Kidney capillary endothelial cell (primary cell): ENCODE measurements at places on chromosomes 11 and 22.
A peak's percentile ranks its signal among the peaks of the same experiment; 100 is the strongest.

DNA sequence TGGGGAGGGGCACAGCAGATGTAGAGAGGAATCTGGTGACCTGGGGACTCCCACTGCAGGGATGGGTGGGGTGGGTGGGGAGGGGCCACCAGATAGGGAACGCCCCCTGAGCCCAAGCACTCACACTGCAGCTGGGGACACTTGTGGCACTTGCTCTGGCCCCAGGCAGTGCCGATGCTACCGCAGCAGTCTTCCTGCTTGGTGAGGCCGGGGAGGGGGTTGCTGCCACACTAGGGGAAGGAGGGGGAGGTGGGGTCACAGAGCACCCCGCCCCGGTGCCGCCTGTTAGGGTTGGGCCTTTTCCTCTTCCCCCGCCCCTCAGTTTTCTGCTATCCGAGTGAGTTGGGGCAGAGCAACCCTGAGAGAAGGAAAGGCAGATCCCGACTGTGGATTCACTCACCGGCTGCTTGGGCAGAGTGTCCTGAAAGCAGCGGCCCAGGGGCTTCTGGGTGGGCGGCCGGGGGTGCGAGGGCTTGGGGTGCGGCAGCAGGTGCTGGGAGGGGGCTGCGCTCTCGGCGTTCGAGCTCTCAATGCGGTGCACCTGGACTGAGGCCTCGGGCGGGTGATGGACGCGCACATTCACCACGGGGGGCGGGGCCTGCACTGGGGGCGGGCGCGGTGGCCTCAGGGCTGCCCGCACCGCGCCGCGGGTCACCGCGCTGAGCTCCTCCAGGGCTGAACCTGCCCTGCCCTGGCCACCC lies 4.7 kb downstream of the LTBP3 start:
- no peak for DNase-seq

DNA sequence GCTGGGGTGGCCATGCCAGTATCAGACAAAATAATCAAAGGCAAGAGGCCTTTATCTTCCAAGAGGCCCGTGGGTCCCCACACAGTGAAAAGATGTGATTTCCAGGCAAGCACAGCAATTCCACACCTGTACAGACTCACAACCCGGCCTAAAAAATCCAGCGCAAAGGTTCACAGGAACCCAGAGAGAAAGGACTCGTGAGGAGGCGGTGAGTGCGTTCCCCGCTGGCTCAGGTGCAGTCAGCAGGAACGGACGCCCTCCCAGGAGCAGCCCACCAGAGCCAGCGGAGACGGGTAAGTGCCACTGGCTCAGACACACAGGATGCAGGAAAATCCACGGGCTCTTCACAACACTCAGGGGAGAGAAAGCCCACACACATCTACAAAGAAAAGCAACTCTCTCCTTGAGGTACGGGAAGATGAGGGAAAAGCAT lies 4.4 kb downstream of the TOLLIP start:
- no peak for DNase-seq

- DNase-seq, result no peak
These were observed 12.9 kb downstream of the MICAL2 start for GRCh38 chr11:12123273-12123672.

DNA sequence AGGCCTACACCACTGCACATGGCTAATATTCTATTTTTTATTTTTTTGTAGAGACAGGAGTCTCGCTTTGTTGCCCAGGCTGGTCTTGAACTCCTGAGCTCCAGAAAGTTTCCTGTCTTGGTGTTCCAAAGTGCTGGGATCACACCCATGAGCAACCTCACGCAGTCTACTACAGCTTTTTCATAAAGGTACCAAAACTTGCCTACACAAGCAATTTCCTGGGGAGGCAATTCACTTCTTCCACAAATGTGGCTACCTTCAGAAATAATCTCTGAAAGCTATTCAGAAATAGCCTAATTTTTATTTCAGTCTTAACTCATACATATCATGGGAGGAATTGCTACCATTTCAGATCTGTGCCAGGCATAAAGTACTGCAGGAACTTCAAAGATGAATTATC lies 11.4 kb downstream of the SLC35F2 start:
- DNase-seq, result no peak

DNA sequence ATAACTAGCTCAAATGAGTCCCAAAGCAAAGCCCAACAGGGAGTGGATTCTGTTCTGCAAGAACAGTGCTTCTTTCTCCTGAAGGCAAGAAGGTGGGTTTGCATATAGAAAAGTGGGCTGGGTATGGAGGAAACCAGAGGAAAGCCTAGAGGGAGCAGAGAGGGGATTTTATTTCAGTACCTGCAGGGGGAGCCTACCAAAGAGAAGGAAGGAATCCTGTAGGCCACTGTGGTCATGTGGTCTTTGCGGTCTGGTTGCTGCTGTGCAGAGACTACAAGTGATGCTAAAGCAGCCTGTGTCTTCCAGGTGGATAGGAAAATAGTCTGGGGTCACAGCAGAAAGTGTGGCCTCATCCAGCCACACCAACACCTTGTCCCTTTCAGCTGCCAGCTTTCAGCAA lies 33.2 kb upstream of the ZBTB16 start:
- no peak for DNase-seq

GRCh38 chr11:61669417-61669816 lies 10.8 kb upstream of the DAGLA start:
- no peak for DNase-seq

GRCh38 chr11:67178421-67178820 lies 59.4 kb downstream of the KDM2A start:
- no peak for DNase-seq

DNA sequence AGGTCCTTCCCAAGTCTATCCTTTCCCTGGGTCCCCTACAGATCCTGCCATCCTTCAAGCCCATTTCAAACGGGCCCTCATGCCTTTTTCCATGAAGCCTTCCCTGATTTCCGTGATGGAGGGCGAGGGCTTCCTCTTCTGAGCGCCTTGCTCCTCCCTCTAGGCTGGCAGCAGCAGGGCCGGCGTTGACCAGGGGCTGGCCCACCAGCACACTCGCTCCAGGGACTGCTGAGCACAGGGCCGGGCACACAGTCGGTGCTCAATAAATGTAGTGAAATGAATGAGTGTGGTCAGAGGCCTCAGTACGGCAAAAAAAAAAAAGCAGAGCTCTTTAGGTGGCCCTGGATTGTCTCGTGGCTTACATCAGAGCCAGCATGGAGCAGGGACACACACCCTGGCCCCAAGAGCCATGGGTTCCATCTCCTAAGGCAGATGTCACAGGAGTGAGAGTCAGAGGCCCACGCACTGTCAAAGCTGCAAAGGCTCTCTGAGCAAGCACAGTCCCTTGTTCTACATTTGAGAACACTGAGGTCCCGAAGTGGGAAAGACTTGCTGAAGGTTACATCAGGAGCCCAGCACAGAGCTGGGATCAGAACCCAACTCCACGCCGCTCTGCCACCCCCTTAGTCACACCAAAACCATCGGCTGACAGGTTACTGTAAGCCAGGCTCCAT lies 3.1 kb downstream of the IL2RB start:
- DNase-seq, result no peak

GRCh38 chr22:19121631-19122142 lies 525 bp downstream of the DGCR2 start:
- DNase-seq, result peak; percentile 31

- DNase-seq, result no peak
These were observed 196.5 kb downstream of the FAM76B start for GRCh38 chr11:95593111-95593510.

DNA sequence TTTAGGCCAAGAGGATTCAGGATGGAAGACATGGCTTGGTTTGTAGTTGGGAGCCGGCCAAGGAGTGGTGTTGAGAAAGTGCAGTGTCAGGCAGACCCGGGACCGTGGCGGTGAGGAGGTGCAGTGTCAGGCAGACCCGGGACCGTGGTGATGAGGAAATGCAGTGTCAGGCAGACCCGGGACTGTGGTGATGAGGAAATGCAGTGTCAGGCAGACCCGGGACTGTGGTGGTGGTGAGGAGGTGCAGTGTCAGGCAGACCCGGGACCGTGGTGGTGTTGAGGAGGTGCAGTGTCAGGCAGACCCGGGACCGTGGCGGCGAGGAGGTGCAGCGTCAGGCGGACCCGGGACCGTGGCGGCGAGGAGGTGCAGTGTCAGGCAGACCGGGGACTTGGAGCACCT lies 59.7 kb downstream of the LRP5 start:
- no peak for DNase-seq

DNA sequence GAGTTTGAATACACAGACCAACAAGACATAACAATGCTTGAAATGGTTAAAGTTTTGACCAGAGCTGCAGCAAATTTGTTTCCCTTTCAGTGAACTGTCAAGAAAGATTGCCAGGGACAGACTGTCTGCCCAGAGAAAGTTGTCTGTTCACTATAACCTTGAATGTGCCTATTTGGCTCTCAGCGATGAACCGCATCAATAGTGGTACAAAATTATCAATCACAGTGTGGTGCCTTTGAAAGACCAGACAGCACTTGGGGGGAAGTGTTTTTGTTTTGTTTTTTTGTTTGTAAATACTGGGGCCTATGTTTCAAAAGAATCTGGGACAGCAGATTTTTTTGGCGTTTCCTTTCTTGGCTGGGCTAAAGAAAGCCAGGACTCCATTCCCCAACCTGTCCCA lies 123.1 kb downstream of the CD44 start:
- DNase-seq, result no peak

GRCh38 chr11:61602775-61603569 lies 22.1 kb upstream of the SYT7 start:
- DNase-seq, result no peak

DNA sequence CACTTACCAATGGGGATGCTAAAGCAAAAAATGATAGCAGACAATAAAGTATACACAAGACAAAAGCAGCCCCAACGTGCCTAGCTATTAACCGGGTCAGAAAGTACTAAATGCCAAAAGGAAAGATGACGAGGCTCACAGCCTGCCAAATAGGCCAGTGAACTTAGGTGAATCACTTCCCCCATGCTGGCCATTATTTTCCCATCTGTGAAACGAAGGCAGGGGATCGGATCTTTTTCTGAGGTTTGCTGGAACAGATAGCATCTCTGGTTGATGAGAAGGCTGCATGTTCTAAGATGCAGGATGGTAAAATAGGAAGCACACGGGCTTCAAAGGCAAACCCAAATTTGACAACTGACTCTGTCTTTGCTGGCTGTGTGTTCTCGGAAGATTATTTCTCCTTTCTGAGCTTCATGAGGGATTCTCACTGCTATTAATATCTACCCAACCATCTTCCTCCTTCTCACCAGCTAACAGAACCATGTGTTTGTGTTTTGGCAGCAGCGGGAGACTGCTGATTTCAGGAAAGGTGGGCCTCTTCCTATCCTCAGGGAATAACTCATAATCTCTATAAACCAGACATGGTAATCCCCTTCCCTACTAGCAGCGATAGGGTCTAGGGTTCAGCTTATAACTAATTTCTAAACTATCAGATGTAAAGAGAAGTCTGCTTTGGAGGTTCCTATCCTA lies 390.7 kb downstream of the LARGE1 start:
- DNase-seq, result peak; percentile 60

DNA sequence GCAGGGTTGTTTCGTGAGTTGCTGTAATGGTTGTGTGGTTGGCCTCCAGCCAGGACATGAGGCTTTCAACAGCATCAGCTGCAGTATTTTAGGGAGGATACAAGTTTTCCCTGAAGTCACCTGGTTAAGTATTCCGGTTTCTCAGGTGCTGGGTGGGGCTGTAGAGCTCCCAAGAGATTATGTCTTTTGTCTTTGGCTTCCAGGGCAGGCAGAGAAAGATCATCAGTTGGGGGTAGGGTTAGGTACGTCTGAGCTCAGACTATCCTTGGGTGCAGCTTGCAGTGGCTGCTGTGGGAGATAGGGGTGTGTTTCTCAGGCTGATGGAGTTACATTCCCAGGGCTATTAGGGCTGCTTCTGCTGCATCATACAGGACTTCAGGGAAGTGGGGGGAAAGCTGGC lies 47.5 kb upstream of the MRGPRX1 start:
- DNase-seq, result no peak

- DNase-seq, result no peak
These were observed 17.1 kb downstream of the CRELD2 start for GRCh38 chr22:49935561-49935960.

GRCh38 chr22:27811778-27812177 lies 10.2 kb upstream of the MN1 start:
- no peak for DNase-seq

- DNase-seq, result no peak
These were observed 6.4 kb downstream of the CD3E start for GRCh38 chr11:118310781-118311485.

GRCh38 chr11:101885631-101886030 lies 29.2 kb upstream of the CEP126 start:
- DNase-seq, result no peak

- no peak for DNase-seq
These were observed 87.5 kb downstream of the ENTHD1 start for GRCh38 chr22:39806109-39806508.

DNA sequence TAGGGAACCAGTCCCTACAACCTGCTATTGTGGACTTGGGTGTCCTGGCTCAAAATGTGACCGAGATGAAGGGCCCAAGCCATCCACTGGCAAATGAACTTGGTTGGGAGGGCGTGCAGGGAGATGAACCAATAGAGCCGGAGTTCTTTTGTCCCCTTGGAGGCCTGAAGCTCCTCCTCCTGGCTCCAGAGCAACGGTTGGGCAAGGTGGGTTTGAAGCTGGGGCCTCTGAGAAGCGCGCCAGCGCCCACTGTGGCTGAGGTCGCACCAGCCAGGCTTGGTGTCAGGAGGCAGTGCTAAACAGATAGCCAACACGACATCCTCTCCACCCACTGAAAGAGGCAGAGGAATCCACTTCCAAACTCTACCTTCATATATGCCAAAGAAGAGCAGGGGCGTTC lies 36.0 kb upstream of the PACSIN2 start:
- DNase-seq, result no peak

GRCh38 chr11:42407341-42407740 lies 904.5 kb upstream of the API5 start:
- no peak for DNase-seq

- peak; percentile 63 for DNase-seq
These were observed 26.6 kb upstream of the IL17RA start for GRCh38 chr22:17057959-17058814.

DNA sequence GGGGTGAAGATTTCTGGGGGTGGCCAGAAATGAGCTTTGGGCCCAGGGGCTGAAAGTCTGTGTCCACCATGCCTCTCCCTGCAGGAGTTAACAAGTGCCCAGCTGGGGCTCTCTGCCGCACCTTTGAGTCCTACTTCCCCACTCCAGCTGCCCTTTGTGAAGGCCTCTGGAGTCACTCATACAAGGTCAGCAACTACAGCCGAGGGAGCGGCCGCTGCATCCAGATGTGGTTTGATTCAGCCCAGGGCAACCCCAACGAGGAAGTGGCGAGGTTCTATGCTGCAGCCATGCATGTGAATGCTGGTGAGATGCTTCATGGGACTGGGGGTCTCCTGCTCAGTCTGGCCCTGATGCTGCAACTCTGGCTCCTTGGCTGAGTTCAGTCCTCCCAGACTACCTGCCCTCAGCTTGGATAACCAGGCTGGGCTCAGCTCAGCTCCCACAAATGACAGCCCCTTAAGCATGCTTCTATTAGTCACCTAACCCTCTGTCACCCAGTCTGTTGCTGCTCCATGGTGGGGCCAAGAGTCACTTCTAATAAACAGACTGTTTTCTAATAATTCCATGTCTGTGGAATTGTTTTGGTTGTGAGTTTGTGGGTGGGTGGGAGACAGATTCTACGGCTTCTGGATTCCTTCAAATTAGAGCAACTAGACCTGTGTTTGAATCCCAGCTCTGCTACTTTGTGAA lies 3.0 kb upstream of the INPPL1 start:
- no peak for DNase-seq
